Activated T-helper 2 cell treated with anti-CD3 and anti-CD28 coated beads, Interferon-gamma antibody, Interleukin-2, Interleukin-4, amounts not matched to agents 10 μg/mL and 5 μg/mL and 100 μg/mL, durations not matched to agents 14 hours and 24 hours and 36 hours (primary cell): ENCODE measurements at places on chromosomes 12 and 14. TPM values are rescaled to one million over a fixed set of nuclear protein-coding genes. Genes with fewer than 3 reads are reported as not detected.

MDP1 gene
- 13.2 and 13.5 TPM in 2 replicates for total RNA-seq

DNA sequence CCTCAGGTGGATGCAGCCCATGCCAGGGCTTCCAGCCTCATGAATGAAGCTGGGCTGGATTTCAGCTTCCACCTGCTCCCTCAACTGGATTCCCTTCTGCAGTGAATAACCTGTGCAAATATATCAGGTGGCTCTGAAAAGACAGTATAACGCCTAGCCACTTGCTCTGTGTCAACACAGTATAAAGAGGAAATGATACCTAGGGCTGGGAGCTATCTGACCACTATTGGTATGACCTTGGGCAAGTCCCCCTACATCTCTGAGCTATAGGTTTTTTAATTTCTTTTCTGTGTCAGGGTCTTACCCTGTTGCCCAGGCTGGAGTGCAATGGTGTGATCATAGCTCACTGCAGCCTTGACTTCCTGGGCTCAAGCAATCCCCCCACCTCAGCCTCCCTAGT lies 19.8 kb downstream of the ISM2 start:
- no peaks in the 10 kb centered on the region for H3K4me1 ChIP-seq
- no peak for DNase-seq
- H3K27ac ChIP-seq, result no peak overlapping the region

DNA sequence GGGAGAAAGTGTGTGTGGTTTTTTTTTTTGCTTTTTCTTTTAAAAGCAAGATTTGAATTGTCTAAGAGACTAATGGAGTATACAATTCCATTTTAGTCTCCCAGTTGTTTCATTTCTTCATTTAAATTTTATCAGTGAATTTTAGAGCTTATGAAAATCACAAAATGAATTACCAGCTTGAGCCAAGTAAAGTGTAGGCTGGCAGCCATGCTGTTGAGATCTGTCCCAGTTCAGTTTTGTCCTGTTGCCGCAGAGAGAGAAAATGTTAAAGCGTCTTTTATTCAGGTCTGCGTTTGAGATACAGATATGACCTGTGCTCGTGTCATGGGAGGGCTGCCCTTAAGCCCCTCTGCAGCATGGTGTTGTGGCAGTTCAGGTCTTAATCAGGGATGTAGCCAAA lies 256.5 kb downstream of the IPO8 start:
- H3K4me3 ChIP-seq, result no peak overlapping the region
- H3K27ac ChIP-seq, result no peak overlapping the region
- no peaks in the 10 kb centered on the region for H3K36me3 ChIP-seq
- no peak for DNase-seq
- H3K4me1 ChIP-seq, result no peaks in the 10 kb centered on the region

DNA sequence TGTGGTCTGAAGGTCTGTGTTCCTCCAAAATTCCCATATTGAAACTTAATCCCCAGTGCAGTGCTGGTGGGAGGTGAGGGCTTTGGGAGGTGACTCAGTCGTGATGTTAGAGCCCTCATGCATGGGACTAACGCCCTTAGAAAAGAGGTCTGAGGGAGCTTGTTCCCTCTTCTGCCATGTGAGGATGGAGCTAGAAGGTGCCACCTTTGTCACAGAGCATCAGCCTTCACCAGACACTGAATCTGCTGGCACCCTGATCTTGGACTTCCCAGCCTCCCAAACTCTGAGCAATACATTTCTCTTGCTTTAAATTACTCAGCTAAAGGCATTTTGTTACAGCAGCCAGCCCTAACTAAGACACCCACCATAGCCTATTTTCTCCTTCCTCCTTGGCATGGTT lies 13.9 kb downstream of the RAB15 start:
- H3K27me3 ChIP-seq, result no peaks in the 10 kb centered on the region
- H3K4me3 ChIP-seq, result no peak overlapping the region
- no peaks in the 10 kb centered on the region for H3K4me1 ChIP-seq
- no peaks in the 10 kb centered on the region for H3K36me3 ChIP-seq

- peaks cover 7% of the 10 kb centered on the region for H3K27me3 ChIP-seq
- no peak for DNase-seq
- H3K27ac ChIP-seq, result no peak overlapping the region
- no peaks in the 10 kb centered on the region for H3K4me1 ChIP-seq
These were observed 74.4 kb upstream of the COCH start for GRCh38 chr14:30799933-30800332.

- DNase-seq, result no peak
- H3K36me3 ChIP-seq, result no peaks in the 10 kb centered on the region
- no peaks in the 10 kb centered on the region for H3K4me1 ChIP-seq
- H3K4me3 ChIP-seq, result no peak overlapping the region
- H3K27ac ChIP-seq, result no peak overlapping the region
These were observed 195.4 kb upstream of the ARHGAP5 start for GRCh38 chr14:31881531-31882310.

DNA sequence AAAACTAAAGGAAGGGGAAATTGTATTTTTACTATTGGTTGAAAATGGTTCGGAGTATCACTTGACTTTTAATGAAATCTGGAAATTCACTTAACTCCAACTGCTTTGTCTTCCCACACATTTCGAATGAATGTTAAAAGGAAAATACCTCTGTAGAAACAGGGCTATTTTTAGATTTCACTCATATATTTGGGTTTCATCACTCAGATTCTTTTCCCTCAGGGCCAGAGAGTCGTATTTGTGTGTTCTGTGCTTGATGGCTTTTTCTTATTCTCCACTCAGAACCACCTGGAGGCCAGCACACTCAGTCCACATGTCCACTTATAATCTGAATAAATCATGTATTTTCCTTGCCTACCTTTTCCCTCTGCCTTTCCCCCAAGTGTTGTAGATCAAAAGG lies 40.0 kb downstream of the DAAM1 start:
- H3K4me3 ChIP-seq, result no peak overlapping the region
- H3K4me1 ChIP-seq, result peaks cover 14% of the 10 kb centered on the region
- no peaks in the 10 kb centered on the region for H3K36me3 ChIP-seq

DNA sequence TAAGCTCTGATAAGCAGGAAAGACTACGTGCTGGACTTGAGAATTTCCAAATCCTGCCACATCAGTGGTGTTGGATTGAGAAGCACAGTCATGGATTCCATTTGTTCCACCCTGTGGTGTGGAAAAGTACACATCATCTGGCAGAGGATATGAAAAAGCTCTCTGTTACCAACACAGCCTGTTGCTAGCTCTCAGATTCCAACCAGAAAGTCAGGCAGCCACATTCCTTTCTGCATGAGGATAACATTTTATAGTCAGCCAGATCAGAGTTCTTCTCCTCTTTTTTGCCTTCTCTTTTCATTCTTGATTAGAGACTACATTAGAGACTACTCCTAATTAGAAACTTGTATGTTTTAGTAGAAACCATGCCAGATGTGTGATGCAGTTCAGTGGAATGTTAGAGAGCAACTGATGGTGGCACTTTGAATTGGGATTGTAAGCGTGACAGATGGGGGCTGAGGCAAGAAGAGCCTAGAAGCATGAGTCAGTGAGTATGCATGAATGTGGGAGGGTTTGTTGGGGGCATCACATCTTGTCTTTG lies 61.2 kb upstream of the STXBP6 start:
- H3K4me3 ChIP-seq, result no peak overlapping the region
- H3K36me3 ChIP-seq, result no peaks in the 10 kb centered on the region
- no peak for DNase-seq
- no peaks in the 10 kb centered on the region for H3K4me1 ChIP-seq
- no peaks in the 10 kb centered on the region for H3K27me3 ChIP-seq
- H3K27ac ChIP-seq, result no peak overlapping the region

DNA sequence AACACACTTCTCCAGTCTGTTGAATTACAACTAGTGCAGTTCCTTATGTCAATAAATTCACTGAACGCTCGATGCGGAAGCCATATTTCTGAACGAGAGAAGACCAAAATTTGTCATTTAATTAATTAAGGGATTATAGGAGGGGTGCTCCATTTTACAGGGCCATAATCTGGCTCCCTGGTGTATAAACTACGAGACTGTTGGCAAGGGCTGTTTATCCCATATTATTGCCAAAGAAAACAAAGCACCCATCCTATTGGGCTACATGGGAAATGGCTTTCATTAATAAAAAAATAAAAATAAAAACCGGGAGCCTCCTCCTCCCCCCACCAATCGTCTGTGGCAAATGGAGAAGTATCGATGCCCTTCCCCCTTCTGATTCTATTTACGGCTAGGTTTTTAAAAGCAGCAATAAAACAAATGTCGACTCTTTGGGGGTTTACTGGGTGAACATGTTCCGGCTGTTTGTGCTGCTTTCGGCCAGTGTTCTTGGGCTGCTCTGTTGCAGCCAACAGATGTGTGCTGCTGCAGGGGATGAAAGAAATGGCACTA lies 24.8 kb downstream of the ATF7 start:
- peaks cover 13% of the 10 kb centered on the region for H3K4me1 ChIP-seq
- H3K27ac ChIP-seq, result no peak overlapping the region
- H3K36me3 ChIP-seq, result peaks cover 31% of the 10 kb centered on the region

ZFHX2 gene
- 2.0 and 2.5 TPM in 2 replicates for total RNA-seq

DNA sequence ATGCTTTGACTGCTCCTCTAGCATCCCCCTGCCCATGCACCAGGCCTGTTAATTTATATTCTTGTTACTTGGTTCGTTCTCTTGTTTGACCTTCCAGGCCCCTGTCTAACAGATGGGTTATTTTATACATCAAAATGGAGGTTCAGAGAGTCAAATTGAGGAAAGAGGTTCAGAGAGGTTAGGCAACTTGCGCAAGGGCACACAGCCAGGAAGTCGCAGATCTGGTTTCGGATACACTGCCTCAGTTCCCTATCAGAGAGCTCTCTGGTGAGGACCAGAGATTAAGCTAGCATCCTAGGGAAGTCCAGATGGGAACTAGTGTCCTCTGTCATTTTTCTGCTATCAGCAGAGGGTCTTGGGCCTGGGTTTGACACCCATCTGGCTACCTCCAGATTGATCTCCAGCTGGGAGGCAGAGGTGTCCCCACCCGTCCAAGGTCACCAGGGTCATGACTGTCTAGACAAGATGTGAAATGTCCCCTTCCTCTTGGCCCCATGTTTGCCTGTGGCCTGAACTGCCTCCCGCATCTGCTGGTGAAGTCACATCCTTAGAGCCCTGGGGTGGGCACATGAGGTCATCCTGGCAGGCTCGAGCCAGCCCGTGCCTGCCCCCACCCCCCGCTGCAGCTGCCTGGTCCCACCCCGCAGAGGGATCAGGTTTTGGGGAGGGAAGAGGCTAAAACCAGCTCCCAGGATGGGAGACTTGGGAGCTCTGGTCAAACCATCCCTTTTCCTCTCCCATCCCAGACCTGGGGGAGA lies 84.3 kb upstream of the NCOR2 start:
- H3K4me3 ChIP-seq, result no peak overlapping the region
- no peak for DNase-seq
- peaks cover under 1% of the 10 kb centered on the region for H3K4me1 ChIP-seq
- no peak overlapping the region for H3K27ac ChIP-seq
- peaks cover 2% of the 10 kb centered on the region for H3K36me3 ChIP-seq

GRCh38 chr14:67502867-67503266 lies 14.3 kb upstream of the TMEM229B start:
- no peak overlapping the region for H3K27ac ChIP-seq
- no peak overlapping the region for H3K4me3 ChIP-seq
- H3K27me3 ChIP-seq, result peaks cover 31% of the 10 kb centered on the region

DNA sequence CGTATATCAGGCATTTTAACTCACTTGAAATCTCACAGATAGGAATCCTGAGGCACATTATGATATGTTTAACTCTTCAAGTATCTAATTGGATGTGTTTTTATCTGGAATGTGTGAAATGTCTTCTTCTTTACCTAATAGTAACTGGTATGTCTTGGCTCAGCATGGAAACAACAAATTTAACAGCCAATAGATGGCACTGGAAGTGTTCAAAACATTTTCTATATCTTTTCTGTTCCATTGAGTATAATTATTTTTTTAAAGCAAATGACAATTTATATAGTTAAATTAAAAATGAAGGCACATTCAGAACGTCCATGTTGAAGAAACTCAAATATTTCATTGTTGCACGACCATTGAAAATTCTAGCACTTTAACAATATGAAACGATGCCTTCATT lies 164.6 kb upstream of the SLC16A7 start:
- peaks cover 7% of the 10 kb centered on the region for H3K27me3 ChIP-seq
- no peak overlapping the region for H3K27ac ChIP-seq
- H3K4me3 ChIP-seq, result no peak overlapping the region
- DNase-seq, result no peak
- H3K4me1 ChIP-seq, result no peaks in the 10 kb centered on the region

CPNE6 gene
- total RNA-seq, result not detected in 2 replicates

DNA sequence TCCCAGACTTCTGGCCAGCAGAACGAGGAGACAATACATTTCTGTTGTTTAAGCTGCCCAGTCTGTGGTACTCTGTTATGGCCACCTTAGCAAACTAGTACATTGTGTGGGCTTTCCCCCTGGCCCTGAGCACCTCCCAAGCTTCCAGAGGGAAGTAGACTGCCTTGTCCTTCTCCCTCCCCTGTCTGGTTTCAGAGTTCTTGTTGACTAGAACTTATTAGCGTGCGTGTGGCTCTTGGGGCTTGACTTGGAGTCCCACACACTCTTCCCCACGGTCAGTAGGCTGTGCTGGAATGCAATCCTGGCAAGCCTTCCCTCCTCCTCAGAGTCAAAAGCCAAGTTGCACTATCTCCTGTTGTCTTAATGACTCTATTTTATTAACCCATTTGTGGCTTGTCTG lies 27.7 kb downstream of the FBLN5 start:
- no peaks in the 10 kb centered on the region for H3K27me3 ChIP-seq
- peaks cover 1% of the 10 kb centered on the region for H3K4me1 ChIP-seq
- H3K27ac ChIP-seq, result no peak overlapping the region
- H3K36me3 ChIP-seq, result no peaks in the 10 kb centered on the region

DAO gene
- not detected in 2 replicates for total RNA-seq

PRORP gene
- 37.0 and 41.3 TPM in 2 replicates for total RNA-seq

DNA sequence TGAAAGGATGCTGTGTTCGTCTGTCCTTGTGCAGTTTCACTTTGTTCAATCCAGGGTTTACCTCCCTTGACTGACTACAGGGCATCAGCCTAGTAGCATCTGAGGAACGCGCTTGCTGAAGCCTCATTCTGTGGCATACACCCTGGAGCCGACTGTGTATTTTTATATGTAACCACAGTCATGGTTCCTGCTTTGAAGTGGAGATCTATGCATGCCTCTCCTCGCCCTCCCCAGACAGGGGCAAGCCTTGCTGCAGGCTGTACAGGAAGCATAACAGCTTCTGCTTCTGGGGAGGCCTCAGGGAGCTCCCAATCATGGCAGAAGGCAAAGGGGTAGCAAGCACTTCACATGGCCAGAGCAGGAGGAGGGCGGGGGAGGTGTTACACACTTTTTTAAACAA lies 262.1 kb downstream of the BCL11B start:
- H3K27ac ChIP-seq, result no peak overlapping the region
- peaks cover 7% of the 10 kb centered on the region for H3K4me1 ChIP-seq
- H3K4me3 ChIP-seq, result no peak overlapping the region

- peak overlapping the region; percentile 78 for H3K4me3 ChIP-seq
- peaks cover 54% of the 10 kb centered on the region for H3K36me3 ChIP-seq
- no peaks in the 10 kb centered on the region for H3K27me3 ChIP-seq
- DNase-seq, result no peak
- peaks cover 26% of the 10 kb centered on the region for H3K4me1 ChIP-seq
- peak overlapping the region; percentile 74 for H3K27ac ChIP-seq
These were observed 2.7 kb downstream of the ARID2 start for GRCh38 chr12:45732250-45732649.

- no peaks in the 10 kb centered on the region for H3K4me1 ChIP-seq
- H3K27ac ChIP-seq, result no peak overlapping the region
- no peaks in the 10 kb centered on the region for H3K36me3 ChIP-seq
These were observed 36.1 kb upstream of the ANKRD9 start for GRCh38 chr14:102545461-102546265.
